Right lobe of liver (tissue), 6 donors: ENCODE measurements at places on chromosomes 2 and 18. TPM values are rescaled to one million over a fixed set of nuclear protein-coding genes. Genes with fewer than 3 reads are reported as not detected.

- DNase-seq, result no peak
Measured at GRCh38 chr2:177348118-177348654, 44.4 kb upstream of the AGPS start.

DNA sequence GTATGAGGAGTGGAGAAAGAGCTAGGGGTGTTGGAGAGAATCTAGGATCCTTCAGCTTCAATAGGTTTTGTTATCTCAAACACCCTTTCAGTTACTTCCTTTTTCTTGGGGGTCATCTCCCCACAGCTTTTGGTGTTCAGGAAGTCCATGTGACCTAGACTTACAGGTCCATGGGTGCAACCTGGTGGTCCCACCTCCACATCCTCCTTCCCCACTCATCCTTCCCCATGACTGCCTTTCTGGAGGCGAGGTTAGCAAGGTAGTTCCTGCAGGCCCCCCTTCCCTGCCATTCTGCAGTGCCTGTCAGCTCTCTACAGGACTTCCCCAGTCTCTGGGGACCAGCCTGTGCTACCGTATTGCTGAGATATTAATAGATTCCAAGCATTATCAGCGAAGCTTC lies 107.6 kb downstream of the TMEM17 start:
- no peak for DNase-seq

DNA sequence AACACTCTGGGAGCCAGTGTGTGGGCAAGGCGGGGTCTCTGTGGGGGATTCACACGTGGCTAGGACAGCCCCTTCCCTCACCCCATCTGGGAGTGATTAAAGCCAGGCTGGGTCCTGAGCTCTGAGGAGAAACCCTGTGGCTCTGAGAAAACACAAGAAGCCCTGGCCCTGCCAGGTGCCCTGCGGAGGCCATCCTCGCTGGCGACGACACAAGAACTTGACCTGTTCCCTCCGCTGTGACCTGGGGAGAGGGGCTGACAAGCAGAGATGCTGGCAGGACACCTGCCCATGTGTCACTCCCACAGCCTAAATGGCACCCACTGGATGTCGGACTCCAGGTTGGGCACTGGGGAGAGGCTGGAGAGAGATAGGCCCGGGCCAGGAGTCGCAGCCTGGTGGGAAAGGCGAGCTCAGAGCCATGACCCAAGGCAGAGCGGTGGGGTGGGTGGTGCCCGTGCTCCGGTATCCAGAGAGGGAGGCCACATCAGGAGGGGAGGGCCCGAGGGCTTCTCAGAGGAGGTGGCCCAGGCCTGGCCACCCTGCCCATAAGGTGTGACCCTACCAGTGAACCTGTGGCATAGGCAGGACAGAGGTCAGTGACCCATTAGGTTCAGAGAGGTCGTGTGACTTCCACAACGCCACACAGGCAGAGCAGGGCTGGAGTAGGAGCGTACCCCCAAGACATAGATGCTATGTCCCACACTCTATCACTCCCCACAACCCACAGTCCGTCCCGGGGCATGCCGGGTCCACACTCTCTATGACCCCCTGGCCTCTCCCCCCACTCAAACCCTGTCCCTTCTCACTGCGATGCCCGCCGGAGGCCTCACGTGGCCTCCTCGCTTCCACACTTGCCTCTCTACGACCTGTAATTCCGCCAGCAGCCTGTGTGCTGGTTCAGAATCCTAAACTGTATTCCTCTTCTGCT lies 59.4 kb upstream of the HPCAL1 start:
- DNase-seq, result no peak

- DNase-seq, result no peak
Measured at GRCh38 chr2:101949304-101949703, 42.5 kb upstream of the IL1R2 start.

Gene RFX8
- total RNA-seq, result not detected
